ENCODE measurements at places on chromosomes 7 and 10.

- DNase-seq = no peak
Observed at GRCh38 chr7:90232430-90232829, 12.5 kb upstream of the CFAP69 start.

GRCh38 chr7:106370542-106370941 is 85.8 kb upstream of the NAMPT start:
- DNase-seq = no peak

- DNase-seq = no peak
Observed at GRCh38 chr7:103929901-103930311, 59.6 kb downstream of the RELN start.

DNA sequence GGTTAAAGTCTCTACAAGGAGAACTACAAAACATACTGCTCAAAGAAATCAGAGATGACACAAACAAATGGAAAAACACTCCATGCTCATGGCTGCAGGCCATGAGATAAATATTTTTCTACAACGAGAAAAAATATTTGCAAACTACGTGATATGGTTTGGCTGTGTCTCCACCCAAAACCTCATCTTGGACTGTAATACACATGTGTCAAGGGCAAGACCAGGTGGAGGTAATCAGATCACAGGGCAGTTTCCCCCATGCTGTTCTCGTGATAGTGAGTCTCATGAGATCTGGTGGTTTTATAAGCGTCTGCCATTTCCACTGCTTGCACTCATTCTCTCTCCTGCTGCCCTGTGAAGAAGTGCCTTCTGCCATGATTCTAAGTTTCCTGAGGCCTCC is 57.8 kb downstream of the COA1 start:
- DNase-seq = no peak

DNA sequence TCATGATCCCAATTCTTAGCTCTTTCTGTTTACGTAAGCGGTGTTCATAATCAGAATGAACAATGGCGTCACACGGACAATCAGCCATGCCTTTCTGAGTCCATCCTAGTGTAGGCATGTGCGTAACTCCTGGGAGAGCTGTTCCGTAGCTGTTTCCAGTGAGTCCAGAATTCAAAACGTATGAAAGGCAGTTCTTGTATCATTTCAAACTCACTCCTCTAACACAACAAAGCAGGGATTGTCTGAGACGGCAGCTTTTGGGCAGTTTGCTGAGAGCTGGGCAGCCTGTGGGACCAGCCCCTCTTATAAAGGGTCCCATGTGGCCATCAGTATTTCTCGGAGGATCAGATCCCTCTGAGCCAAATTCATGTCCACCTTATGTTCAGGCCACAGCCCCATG is 43.4 kb downstream of the PSPH start:
- DNase-seq = no peak

GRCh38 chr7:85447004-85447403 is 260.1 kb upstream of the SEMA3D start:
- no peak for DNase-seq

DNA sequence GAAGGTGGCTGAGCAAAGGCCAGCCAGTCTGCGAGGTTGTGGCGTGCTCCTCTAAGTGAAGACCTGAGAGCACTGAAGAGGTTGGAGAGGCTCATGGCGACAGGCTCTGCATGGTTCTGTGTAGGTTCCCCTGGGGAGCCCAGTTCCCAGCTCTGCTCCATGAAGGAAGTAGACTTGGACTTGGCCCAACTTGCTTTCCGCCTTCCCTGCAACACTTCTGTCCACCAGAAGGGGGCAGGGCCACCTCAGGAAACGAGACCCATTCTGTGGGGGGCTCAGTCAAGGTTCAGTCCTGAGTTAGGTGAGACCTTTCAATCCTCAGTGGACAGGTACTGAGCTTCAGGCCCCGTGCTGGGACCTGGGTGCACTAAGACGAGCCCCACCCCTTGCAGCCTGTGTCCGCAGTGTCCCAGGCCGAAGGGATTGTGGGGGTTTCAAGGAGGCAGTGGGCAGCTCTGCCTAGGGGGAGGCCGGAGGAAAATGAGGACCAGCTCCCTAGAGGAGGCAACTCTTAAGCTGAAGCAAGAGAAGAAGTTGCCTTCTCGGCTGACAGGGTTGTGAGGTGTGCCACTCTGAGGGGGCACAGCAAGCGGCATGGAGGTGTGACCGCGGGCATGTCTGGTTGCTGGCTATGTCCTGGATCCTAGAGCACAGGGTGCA is 15.0 kb upstream of the PCBD1 start:
- no peak for DNase-seq

GRCh38 chr10:30858499-30858898 is 173.2 kb downstream of the ZNF438 start:
- no peak for DNase-seq
